ENCODE measurements at places on chromosomes 6 and 20. TPM values are rescaled to one million over a fixed set of nuclear protein-coding genes. Genes with fewer than 3 reads are reported as not detected.

DNA sequence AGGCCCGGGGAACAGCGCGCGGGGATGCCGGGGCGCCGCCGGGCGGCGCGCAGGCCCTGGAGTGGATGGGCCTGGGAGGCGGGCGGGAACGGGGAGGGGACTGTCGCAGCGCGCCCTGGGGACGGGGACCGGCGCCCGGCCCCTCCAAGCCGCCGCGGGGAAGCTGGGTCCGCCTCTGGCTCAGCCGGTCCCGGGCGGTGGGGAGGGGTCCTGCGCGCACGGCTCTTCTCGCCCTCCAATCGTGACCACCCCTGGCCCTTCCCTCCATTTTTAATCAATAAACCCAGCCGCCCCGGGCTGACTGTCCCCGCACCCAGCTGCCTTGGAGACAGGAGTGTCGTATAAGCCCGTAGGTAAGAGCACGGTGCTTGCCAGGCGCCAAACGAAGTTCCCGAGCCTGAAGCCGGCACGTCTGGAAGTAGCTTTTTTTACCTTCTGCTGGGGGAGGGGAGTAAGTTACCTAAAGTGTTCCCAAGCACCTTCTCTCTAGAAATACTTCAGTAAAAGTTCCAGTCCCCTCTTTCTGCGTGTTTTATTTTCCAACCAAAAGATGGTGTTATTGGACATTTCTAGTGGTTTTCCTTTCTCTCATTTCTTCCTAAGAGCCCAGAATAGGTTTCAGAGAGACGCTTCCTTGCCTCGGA lies 780 bp upstream of the TAF4 start:
- DNase-seq, result peak; percentile 54

DNA sequence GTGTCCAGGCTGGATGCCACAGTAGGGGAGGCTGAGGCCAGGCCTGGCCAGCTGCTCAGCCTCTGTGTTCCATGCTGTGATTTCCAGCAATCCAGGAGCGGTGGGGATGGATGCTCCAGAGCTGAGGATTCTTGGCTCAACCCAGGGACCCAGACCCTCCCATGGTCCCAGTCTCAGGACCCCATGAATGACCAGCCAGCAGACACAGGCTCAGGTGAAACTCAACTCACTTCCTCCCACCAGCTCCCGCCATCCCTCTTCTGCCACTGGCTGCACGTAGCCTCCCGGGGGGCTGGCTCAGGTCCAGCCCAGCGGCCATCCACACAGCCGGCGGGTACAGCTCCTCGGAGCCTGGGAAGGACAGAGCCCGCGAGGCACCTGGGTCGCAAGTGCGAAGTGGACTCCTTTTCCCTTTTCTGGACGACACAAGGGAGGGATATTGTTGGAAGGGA lies 54.5 kb upstream of the DACT2 start:
- DNase-seq, result no peak

DNA sequence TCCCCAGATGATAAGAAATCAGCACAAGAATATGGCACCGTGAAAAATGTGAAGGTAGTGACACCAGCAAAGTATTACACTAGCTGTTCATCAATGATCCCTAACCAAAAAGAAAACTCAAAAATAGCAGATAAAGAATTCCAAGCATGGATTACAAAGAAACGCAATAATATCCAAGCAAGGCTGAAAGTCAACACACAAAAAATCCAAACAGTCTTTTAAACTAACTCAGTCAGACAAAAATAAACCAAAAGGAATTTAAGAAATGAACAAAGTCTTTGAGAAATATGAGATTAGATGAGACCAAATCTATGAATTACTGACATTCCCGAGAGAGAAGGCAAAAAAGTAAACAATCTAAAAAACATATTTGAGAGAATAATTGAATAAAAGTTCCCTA lies 976.1 kb upstream of the MAP3K7 start:
- DNase-seq, result no peak

DNA sequence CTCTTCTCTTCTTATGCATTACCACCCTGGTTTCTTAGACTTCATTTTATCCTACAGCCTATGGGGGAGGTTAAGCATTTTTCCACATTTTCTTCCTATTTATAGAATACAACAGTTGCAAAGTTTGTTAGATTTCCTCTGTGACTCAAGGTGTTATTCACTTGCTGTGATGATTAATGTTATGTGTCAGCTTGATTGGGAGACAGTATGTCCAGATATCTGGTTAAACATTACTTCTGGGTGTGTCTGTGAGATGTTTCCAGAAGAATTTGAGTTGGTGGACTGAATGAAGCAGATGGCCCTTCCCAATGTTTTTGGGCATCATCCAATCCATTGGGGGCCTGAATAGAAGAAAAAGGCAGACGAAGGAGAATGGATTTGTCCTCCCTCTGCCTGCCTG lies 131.3 kb downstream of the C6orf118 start:
- no peak for DNase-seq

Gene UBD
- not detected for total RNA-seq

Gene RAB32
- total RNA-seq, result 6.9 TPM

- no peak for DNase-seq
These were observed 9.1 kb downstream of the MTCH1 start for GRCh38 chr6:36976931-36977330.

Measured in frontal cortex (tissue), 4 donors.